ENCODE measurements at places on chromosomes 7 and 10.

DNA sequence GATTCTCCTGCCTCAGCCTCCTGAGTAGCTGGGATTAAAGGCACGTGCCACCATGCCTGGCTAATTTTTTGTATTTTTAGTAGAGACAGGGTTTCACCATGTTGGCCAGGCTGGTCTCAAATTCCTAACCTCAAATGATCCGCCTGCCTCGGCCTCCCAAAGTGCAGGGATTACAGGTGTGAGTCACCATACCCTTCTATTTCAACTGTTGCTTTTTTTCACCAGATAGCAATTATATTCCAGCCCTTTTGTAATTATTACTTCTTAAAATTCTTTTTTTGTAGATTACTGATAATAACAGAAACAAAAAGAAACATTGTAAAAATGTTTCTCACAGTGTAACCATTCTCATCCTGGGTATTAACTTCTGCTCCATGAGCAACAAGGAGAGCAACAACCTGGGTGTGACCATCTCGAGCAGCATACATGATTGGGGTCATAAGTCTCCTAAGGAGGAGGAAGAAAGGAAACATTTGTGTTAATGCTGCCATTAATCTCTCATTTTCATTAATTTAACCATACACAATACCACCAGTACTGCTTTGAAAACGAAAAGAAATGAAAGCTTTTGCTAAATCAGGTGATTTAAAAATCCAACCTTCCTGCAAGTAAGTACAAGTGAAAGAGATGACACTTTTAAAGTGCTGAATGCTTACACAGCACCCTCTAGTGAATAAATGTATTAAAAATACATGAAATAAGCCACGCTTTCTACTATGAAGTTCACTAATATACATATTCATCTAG is 41.8 kb downstream of the ASZ1 start:
- DNase-seq: no peak

GRCh38 chr7:139457153-139457946 is 26.1 kb downstream of the KLRG2 start:
- no peak for DNase-seq

DNA sequence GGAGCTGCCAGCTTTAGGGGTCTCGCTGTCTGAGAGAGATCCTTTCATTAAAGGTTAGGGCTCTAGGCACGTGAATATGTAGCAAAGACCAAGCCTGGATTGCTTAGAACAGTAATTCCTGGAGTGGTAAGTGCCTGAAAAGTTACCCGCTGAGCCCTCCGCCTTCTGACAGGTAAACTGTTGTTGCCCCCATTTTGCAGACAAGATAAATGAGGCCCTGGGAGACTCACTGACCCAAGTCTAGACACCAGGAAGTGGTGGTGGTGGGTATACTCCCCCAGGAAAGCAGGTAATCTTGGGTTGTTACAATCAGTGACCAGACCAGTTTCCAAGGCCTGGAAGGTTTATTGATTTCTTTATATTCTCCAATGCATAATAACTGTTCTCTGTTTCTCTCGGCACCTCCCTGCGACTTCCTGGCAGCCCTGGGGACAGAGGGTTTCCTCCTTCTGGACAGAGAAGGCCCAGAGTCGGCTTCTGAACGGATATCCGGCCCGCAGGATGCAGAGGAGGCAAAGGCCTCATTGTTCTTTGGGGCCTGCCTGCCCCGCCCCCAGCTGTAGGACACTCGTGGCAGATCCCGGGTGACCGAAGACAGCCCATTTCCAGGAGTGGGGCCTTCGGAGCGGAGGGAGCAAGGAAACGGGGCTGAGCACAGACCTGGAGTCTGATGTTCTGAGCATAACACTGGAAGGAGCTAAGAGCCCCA is 1.3 kb upstream of the GRK5 start:
- DNase-seq: peak; percentile 47

DNA sequence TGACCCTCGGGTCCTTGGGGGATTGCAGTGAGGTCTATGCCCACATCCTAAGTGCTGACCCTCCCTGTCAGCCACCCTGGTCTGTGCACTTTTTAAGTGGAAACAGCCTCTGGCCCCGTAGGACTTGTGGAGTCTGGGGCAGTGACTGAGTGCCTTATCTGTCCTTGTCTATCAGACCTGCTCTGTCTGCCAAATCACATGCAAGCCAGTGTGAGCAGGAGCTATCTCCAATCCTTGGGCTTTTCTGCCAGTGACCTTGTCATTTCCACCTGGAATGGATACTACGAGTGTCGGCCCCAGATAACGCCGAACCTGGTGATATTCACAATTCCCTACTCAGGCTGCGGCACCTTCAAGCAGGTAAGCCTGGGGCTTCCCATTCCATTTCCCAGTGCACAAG is 62.7 kb downstream of the C10orf120 start:
- peak; percentile 4 for DNase-seq

DNA sequence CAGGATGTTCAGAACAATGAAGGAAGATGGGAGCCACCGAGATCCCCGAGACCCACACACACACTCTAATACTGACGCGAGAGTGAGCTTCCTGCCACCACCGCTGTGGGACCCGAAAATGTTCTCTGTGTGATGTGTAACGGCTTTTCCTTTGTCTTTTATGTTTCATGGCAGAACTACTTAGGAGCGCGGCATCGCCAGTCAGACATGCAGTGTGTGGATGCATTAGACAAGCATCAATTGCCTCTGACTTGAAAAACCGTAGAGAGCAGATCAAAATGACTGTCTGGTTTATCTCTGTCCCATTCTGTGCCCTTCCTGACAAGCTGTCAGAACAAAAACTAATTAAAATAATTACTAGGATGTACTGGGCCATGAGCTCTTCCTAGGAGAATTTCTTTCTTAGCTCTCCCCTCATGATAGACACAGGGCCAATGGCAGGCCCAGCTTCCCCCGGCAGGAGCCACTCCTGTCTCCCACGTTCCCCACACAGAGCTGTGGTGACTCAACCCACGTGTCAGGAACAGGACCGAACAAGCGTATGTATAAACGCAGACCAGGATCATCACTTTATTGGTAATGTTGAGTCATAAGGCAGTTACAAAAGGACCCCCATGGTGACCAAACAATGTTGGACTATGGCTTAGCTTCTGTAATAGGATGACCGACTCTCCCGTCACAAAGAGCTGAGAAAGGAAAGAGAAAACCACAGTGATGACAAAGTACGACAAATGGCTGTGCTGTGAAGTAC is 705.0 kb downstream of the PARD3 start:
- DNase-seq: no peak

DNA sequence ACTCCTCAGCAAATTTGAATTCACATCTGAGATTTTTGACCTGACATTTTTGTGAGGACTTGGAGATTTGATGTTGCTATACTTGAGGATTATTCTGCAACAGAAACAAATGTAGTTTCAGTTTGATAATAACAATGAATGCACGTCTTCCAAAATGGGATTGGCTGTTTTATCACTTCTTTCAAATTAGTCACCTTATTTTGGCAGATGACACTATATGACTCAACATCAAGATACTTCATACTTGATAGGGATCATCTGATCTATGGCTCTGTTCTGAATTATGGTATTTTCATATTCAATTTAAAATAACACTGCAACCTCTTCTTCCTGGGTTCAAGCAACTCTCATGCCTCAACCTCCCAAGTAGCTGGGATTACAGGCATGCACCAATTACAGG is 24.2 kb downstream of the ARL5B start:
- DNase-seq: no peak

- no peak for DNase-seq
Observed at GRCh38 chr7:111018960-111019736, 71.8 kb upstream of the LRRN3 start.

All from head of caudate nucleus (tissue), 42 donors.